ENCODE measurements at places on chromosomes 6 and 20. TPM values are rescaled to one million over a fixed set of nuclear protein-coding genes. Genes with fewer than 3 reads are reported as not detected.

- peak; percentile 78 for DNase-seq
- no peaks in the 10 kb centered on the region for H3K36me3 ChIP-seq
- peak overlapping the region; percentile 33 for H3K27ac ChIP-seq
- H3K4me3 ChIP-seq, result peak overlapping the region; percentile 13
- H3K27me3 ChIP-seq, result peaks cover 21% of the 10 kb centered on the region
Measured at GRCh38 chr20:62977613-62978560, 25.4 kb downstream of the SLC17A9 start.

- no peak for DNase-seq
- no peak overlapping the region for H3K27ac ChIP-seq
- no peaks in the 10 kb centered on the region for H3K36me3 ChIP-seq
- peaks cover 5% of the 10 kb centered on the region for H3K27me3 ChIP-seq
- no peaks in the 10 kb centered on the region for H3K4me1 ChIP-seq
- no peak overlapping the region for H3K4me3 ChIP-seq
Measured at GRCh38 chr6:138550346-138550767, 51.1 kb upstream of the NHSL1 start.

GRCh38 chr20:37387519-37388269 is 41.8 kb downstream of the SRC start:
- no peak overlapping the region for H3K4me3 ChIP-seq
- no peak overlapping the region for H3K27ac ChIP-seq
- H3K27me3 ChIP-seq, result no peaks in the 10 kb centered on the region
- no peak for DNase-seq
- peaks cover 5% of the 10 kb centered on the region for H3K4me1 ChIP-seq

- H3K27me3 ChIP-seq, result peaks cover 5% of the 10 kb centered on the region
- DNase-seq, result no peak
- H3K4me1 ChIP-seq, result no peaks in the 10 kb centered on the region
- H3K27ac ChIP-seq, result no peak overlapping the region
Measured at GRCh38 chr20:23627501-23627900, 10.3 kb downstream of the CST3 start.

GRCh38 chr20:57445298-57445697 is 54.1 kb downstream of the RBM38 start:
- DNase-seq, result no peak
- H3K4me1 ChIP-seq, result peaks cover 12% of the 10 kb centered on the region
- no peaks in the 10 kb centered on the region for H3K27me3 ChIP-seq
- H3K4me3 ChIP-seq, result no peak overlapping the region
- H3K27ac ChIP-seq, result no peak overlapping the region

GRCh38 chr6:161117308-161117707 is 125.7 kb downstream of the MAP3K4 start:
- no peak overlapping the region for H3K27ac ChIP-seq
- H3K27me3 ChIP-seq, result no peaks in the 10 kb centered on the region
- no peak overlapping the region for H3K4me3 ChIP-seq
- peaks cover 68% of the 10 kb centered on the region for H3K36me3 ChIP-seq
- no peak for DNase-seq
- H3K4me1 ChIP-seq, result no peaks in the 10 kb centered on the region

DNA sequence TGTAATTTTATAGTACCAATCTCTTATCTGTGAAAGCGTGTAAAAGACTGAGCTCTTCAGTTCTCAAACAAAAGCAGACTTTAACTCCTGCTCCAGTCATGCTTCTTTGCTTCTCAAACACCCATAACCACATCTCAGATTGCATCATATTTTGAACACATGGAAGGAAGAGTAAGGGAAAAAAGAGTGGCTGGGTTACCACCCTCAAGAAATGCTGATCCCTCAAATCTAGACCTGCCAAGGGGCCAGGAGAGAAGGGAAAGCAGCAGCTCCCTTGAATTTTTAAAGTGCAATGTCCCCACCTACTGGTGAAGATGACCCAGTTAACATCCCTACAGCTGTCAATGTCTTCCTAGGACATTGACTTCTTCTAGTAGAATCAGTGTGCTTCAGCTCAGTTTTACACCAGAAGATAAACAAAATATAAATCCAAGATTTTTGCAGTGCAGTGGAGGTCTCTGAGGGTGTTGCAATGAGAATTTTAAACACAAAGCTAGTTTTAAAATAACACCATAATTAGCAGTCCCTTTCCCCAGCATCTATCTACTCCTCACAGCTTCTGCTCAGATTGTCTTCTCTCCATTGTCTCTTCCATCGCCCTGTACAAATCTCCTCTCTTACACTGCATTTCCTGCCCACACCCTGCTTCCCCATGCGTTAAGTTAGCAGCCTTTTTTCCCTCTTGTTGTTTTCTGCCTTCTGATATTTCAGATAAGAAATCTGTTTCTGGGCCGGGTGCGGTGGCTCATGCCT is 22.6 kb upstream of the HLA-DQB2 start:
- DNase-seq, result peak; percentile 54
- H3K36me3 ChIP-seq, result no peaks in the 10 kb centered on the region
- H3K27ac ChIP-seq, result no peak overlapping the region
- no peaks in the 10 kb centered on the region for H3K4me1 ChIP-seq
- no peak overlapping the region for H3K4me3 ChIP-seq
- H3K27me3 ChIP-seq, result peaks cover 21% of the 10 kb centered on the region

GRCh38 chr6:33000055-33000454 is 9.3 kb downstream of the HLA-DOA start:
- no peak overlapping the region for H3K27ac ChIP-seq
- no peaks in the 10 kb centered on the region for H3K36me3 ChIP-seq
- no peak overlapping the region for H3K4me3 ChIP-seq
- peaks cover 27% of the 10 kb centered on the region for H3K27me3 ChIP-seq
- H3K4me1 ChIP-seq, result peaks cover 3% of the 10 kb centered on the region

- H3K4me3 ChIP-seq, result no peak overlapping the region
- no peaks in the 10 kb centered on the region for H3K27me3 ChIP-seq
- no peak for DNase-seq
- H3K4me1 ChIP-seq, result no peaks in the 10 kb centered on the region
- H3K36me3 ChIP-seq, result no peaks in the 10 kb centered on the region
Measured at GRCh38 chr6:108697561-108698161, 136.9 kb downstream of the FOXO3 start.

- DNase-seq, result no peak
- no peaks in the 10 kb centered on the region for H3K4me1 ChIP-seq
- H3K36me3 ChIP-seq, result no peaks in the 10 kb centered on the region
- H3K27ac ChIP-seq, result no peak overlapping the region
Measured at GRCh38 chr6:35557239-35557638, 44.5 kb upstream of the TULP1 start.

DNA sequence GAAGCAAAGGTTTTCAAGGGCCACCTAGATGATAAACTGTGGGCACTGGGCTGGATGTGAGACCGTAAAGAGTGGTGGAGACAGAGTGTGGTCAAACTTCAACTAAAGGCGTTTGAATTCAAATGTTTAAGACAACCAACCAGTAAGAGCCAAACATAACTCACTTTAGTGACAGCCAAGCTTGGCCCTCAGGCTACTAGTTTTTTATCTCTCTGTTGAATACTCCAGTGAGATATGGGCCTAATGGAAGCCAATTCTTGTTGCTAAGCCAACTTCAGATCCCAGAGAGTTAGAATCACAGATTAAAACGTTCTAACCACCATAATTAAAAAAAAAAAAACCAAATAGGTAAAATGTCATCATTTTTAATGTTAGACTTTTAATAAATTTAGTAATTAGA is 57.3 kb downstream of the TRMT6 start:
- peaks cover 16% of the 10 kb centered on the region for H3K27me3 ChIP-seq
- H3K36me3 ChIP-seq, result no peaks in the 10 kb centered on the region
- no peak for DNase-seq

- H3K27ac ChIP-seq, result no peak overlapping the region
- H3K4me1 ChIP-seq, result no peaks in the 10 kb centered on the region
- H3K27me3 ChIP-seq, result no peaks in the 10 kb centered on the region
- no peaks in the 10 kb centered on the region for H3K36me3 ChIP-seq
- no peak overlapping the region for H3K4me3 ChIP-seq
Measured at GRCh38 chr20:25457886-25458680, 50.6 kb downstream of the GINS1 start.

The SLC22A23 gene
- polyA plus RNA-seq, result 0.24 TPM

DNA sequence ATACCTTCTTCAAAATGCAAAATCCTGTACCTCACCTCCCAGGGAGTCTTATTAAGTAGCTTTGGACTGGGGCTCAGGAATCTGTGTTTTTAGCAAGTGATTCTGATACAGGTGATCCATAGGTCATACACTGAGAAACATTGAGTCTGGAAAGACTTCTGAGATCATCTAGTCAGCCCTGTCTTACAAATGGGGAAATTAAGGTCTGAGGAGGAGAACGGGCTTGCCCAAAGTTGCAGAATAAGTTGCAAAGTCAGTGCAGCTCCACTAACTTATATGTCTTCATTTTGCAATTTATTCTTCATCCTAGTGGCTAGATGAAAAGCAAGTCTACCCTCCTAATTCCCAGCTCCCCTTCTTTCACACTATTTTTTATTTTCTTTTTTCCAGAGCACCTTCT is 28.9 kb downstream of the KCNS1 start:
- DNase-seq, result no peak
- H3K4me3 ChIP-seq, result no peak overlapping the region
- no peak overlapping the region for H3K27ac ChIP-seq
- peaks cover 93% of the 10 kb centered on the region for H3K36me3 ChIP-seq
- H3K4me1 ChIP-seq, result no peaks in the 10 kb centered on the region
- no peaks in the 10 kb centered on the region for H3K27me3 ChIP-seq

- H3K36me3 ChIP-seq, result no peaks in the 10 kb centered on the region
- no peak for DNase-seq
- no peaks in the 10 kb centered on the region for H3K27me3 ChIP-seq
- peaks cover 20% of the 10 kb centered on the region for H3K4me1 ChIP-seq
- H3K27ac ChIP-seq, result no peak overlapping the region
- H3K4me3 ChIP-seq, result no peak overlapping the region
Measured at GRCh38 chr20:403582-403957, 4.5 kb upstream of the RBCK1 start.

The LAMA4 gene
- polyA plus RNA-seq, result not detected

DNA sequence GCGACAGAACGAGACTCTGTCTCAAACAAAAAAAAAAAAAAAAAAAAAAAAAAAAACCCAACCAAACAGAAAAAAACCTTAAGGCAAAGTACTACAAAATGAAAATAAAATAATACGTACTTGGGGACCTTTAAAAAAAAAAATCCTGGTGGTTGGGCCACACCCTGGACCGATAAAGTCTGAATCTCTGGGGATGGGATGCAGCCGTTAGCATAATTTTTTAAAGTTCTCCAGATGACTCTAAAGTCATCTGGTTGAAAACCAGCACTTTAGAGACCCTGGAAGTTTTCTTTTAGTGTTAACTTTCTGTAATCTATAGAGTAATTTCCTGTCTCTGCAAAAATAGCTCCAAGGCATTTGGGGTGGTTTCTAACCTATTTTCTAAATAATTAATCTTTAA is 142.9 kb upstream of the SALL4 start:
- H3K27ac ChIP-seq, result no peak overlapping the region
- H3K4me1 ChIP-seq, result no peaks in the 10 kb centered on the region
- no peaks in the 10 kb centered on the region for H3K27me3 ChIP-seq
- DNase-seq, result no peak

The FANCE gene
- 5.4 TPM for polyA plus RNA-seq

GRCh38 chr6:32665661-32666060 is 796 bp downstream of the HLA-DQB1 start:
- H3K4me3 ChIP-seq, result peak overlapping the region; percentile 92
- H3K36me3 ChIP-seq, result peaks cover 2% of the 10 kb centered on the region
- peak overlapping the region; percentile 82 for H3K27ac ChIP-seq
- peak; percentile 36 for DNase-seq
- peaks cover 18% of the 10 kb centered on the region for H3K4me1 ChIP-seq
- no peaks in the 10 kb centered on the region for H3K27me3 ChIP-seq

DNA sequence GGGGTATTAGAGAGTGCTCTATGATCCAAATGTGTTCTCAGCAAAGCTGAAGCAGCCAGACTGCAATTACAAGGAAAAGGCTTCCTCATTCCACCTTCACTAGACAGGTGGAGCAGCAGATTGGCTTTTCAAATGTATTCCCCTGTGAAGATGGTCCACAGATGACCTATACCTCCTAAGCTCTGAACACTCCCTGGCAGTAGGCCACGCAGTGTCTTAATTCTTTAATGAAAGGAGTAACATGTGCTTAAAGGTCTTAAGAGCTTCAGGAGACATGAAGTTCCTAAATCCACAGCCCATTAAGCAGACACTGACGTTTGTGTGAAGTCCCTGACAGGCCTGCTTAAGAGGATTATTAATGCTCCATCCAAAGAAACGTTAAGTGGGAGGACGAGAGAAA is 138.9 kb upstream of the NUP153 start:
- H3K27me3 ChIP-seq, result no peaks in the 10 kb centered on the region
- H3K4me1 ChIP-seq, result no peaks in the 10 kb centered on the region
- H3K36me3 ChIP-seq, result no peaks in the 10 kb centered on the region
- no peak overlapping the region for H3K27ac ChIP-seq
- no peak for DNase-seq

The SLC17A4 gene
- polyA plus RNA-seq, result not detected

GRCh38 chr6:43707269-43707668 is 19.7 kb upstream of the MRPS18A start:
- H3K27me3 ChIP-seq, result peaks cover 12% of the 10 kb centered on the region
- no peaks in the 10 kb centered on the region for H3K4me1 ChIP-seq
- H3K27ac ChIP-seq, result no peak overlapping the region
- no peak for DNase-seq

GRCh38 chr20:57505979-57506378 is 19.0 kb downstream of the CTCFL start:
- peaks cover 4% of the 10 kb centered on the region for H3K27me3 ChIP-seq
- H3K27ac ChIP-seq, result no peak overlapping the region
- no peaks in the 10 kb centered on the region for H3K36me3 ChIP-seq
- no peak overlapping the region for H3K4me3 ChIP-seq
- no peak for DNase-seq

GRCh38 chr6:25239498-25239897 is 39.7 kb upstream of the CARMIL1 start:
- no peak overlapping the region for H3K27ac ChIP-seq
- no peaks in the 10 kb centered on the region for H3K4me1 ChIP-seq
- H3K27me3 ChIP-seq, result peaks cover 5% of the 10 kb centered on the region
- DNase-seq, result no peak
- no peak overlapping the region for H3K4me3 ChIP-seq

The TCF15 gene
- not detected for polyA plus RNA-seq

The DIDO1 gene
- 47.8 TPM for polyA plus RNA-seq

The ARMH2 gene
- 0.27 TPM for polyA plus RNA-seq

GRCh38 chr20:12942123-12942522 is 66.6 kb upstream of the SPTLC3 start:
- no peak for DNase-seq
- no peak overlapping the region for H3K27ac ChIP-seq
- H3K4me3 ChIP-seq, result no peak overlapping the region
- no peaks in the 10 kb centered on the region for H3K36me3 ChIP-seq
- H3K4me1 ChIP-seq, result no peaks in the 10 kb centered on the region
- no peaks in the 10 kb centered on the region for H3K27me3 ChIP-seq

GRCh38 chr6:14692208-14692607 is 553.7 kb upstream of the JARID2 start:
- no peak overlapping the region for H3K4me3 ChIP-seq
- H3K27me3 ChIP-seq, result no peaks in the 10 kb centered on the region
- H3K27ac ChIP-seq, result no peak overlapping the region
- H3K4me1 ChIP-seq, result no peaks in the 10 kb centered on the region

All from CD4-positive, CD25-positive, alpha-beta regulatory T cell (primary cell).